ENCODE measurements at places on chromosomes 12 and 14.

DNA sequence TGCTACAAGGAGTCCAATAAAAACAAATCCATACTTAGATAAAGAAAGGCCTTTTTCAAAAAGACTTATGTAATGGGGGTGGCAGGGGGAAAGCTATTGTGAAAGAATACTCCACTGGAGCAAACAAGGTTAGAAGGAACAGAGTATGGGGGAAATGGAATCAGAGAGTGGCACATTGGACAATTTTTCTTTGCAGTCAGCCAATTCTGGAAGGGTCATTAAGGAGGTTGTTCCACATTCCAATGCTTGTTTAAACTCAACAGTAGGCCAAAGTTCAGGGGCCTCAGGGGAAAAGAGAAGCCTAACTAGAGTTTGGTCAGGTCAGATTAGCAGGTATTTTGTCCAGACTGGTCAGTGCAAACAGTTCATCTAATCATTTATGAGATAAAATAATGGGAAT lies 105.2 kb upstream of the RESF1 start:
- DNase-seq, result no peak

GRCh38 chr14:80291101-80291500 lies 79.8 kb upstream of the DIO2 start:
- DNase-seq, result no peak

GRCh38 chr12:2479851-2480535 lies 314.8 kb upstream of the FKBP4 start:
- DNase-seq, result no peak

GRCh38 chr12:124660851-124661250 lies 93.4 kb upstream of the NCOR2 start:
- DNase-seq, result no peak

- DNase-seq, result no peak
These were observed 66.0 kb downstream of the DENND5B start for GRCh38 chr12:31524791-31525495.

DNA sequence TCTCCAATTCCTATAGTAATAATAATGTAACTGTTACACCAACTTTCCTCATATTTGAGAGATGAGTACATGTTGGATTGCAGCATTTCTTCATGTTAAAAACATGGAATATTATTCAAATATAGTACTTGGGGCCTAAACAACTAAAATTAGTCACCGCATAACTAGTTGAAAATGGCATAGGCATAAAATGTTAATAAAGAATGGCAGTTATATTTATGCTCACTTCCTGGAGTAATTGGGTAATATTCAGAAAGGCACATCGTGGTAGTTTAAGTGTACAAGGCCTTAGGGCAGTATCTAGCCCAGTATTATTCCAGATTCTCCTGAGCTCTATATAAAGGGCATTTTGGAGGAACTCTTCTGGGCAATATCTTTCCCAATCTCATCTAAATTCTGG lies 46.0 kb downstream of the ERGIC2 start:
- no peak for DNase-seq

- peak; percentile 3 for DNase-seq
These were observed 11.7 kb downstream of the RTL1 start for GRCh38 chr14:100891501-100892445.

All from activated CD4-positive, alpha-beta T cell treated with anti-CD3 and anti-CD28 coated beads for 1 hour (primary cell).